Right lobe of liver (tissue), 6 donors: ENCODE measurements at places on chromosomes 4 and X. TPM values are rescaled to one million over a fixed set of nuclear protein-coding genes. Genes with fewer than 3 reads are reported as not detected.

- DNase-seq, result no peak
These were observed 56.2 kb downstream of the WFS1 start for GRCh38 chr4:6325788-6326290.

- no peak for DNase-seq
These were observed 46.6 kb downstream of the CLOCK start for GRCh38 chr4:55500072-55500471.

DNA sequence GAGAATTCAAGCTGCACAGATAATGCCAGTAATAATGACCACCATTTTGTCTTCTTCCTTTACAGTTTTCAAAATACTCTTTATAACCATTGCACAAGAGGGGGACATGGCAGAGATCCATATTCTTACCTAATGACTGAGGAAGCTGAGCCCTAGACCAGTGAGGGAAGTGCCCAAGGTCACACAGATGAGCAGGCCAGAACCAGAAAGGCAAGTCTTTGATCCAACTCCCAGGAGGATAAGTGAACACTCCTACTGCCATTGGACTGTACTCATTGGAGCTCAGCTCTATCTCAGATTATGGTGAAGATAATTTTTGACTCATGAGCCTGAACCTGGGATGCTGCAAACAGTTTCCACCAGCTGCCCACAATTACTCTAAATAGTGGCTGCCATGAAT, 28.6 kb downstream of the AMER1 start:
- no peak for DNase-seq

DNA sequence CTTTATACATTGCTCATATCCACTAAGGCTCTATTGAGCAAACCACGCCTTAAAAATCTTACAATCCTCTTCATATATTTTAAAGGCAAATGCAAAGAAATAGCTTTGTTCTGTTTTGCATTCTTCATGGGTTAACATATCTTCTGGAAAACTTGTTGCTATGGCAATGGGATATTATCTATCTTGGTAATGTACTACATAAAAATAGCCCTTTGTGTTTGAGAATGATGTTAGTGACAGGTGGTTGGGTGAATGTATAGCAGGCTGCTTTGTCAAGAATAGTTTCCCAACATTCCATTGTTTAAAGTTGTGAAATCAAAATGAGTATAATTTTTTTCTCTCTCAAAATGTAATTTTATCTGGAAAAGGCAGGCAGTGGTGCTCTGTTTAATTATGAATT, 16.8 kb downstream of the REPS2 start:
- DNase-seq, result no peak

GRCh38 chr4:130210864-130211263, 1114.9 kb downstream of the C4orf33 start:
- DNase-seq, result no peak

GRCh38 chr4:158729716-158730559, 6.7 kb upstream of the PPID start:
- DNase-seq, result no peak

DNA sequence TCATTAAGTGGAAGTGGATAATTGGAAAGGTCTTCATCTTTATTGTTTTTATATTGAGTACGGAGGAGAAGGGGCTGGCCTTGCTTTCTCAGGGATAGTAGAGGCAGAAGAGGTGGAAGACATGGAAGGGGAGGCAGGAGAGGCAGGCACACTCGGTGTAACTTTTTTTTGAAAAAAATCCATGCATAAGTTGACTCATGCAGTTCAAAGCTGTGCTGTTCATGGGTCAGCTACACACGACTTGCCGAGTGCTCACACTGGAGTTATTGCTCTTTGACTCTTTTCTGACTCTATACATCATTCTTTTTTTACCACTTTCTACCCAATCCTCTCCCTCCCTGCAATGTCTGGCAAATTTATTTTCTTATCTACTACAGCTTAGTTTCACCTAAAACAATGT, 158.3 kb upstream of the AADAT start:
- no peak for DNase-seq

Gene ARR3
- total RNA-seq, result not detected

Gene SMIM10
- 0.31 TPM for total RNA-seq

Gene ARHGAP24
- total RNA-seq, result 6.6 TPM

Gene TLR2
- 22.3 TPM for total RNA-seq

Gene CLCN4
- total RNA-seq, result 3.8 TPM

Gene GSX2
- total RNA-seq, result not detected

Gene RAI2
- total RNA-seq, result 1.2 TPM
